NCI-H510A treated with DMSO at 0.1 percent for 48 hours (cell line): ENCODE measurements at places on chromosomes 16 and 17.

DNA sequence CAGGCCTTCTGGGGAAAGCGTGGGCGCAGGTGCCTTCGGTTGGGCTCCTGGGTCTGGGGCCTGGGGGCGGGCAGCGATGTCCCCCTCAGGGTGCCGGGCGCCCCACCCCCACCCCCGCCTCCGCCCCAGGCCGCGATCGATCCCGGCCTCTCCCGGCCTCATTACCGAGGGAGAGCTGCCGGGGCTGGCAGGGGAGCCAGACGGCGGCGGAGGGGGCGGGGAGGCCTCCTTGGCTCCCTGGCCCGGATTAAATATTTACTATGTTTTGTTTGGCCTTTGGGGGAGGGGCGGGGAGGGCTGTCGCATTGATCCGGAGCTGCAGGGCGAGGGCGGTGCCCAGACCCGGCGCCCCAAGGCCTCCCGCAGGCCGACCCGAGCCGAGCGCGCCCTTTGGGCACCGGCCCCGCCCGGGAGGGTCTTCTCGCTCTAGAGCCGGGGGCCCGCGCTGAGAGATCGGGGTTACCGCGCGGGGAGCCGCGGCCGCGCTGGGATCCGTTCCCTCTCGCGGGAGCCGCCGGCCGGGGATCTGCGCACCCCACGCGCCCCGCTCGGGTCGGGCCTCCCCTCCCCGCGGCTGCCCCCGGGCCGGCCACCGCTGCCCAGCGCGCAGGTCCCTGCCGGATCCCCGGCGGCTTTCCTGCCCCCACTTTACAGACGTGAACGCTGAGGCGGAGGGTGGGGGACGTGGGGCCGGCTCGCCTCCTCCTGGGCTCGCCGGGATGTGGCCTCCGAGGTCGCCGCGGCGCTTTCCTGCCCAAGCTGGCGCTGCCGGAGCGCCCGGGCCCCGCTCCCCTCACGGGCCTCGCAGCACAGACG lies 27.0 kb downstream of the RTN4RL1 start:
- DNase-seq: no peak

- DNase-seq: peak; percentile 60
These were observed 45.5 kb downstream of the PRKCA start for GRCh38 chr17:66347661-66348514.

DNA sequence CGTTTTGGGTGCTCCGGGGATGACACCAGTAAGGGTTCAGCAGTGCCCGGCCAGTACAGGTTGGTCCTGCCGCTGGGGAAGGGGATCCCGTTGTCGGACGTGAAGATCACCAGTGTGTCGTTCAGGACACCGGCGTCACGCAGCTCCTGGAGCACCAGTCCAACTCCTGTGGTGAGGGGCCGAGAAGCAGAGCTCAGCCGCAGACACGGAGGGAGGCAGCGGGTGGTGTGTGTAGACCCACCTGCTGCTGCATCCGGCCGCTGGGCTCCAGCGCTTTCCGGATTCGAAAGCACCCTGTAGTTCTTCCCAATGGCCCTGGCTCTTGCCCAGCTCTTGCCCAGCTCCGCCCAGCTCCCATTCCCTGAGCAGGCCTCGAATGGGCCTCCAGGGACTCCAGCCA lies 8.0 kb downstream of the SGSH start:
- DNase-seq: no peak

GRCh38 chr17:64152428-64153125 lies 22.6 kb upstream of the ERN1 start:
- DNase-seq: no peak

- DNase-seq: no peak
These were observed 1.0 kb downstream of the PMM2 start for GRCh38 chr16:8798535-8799157.

DNA sequence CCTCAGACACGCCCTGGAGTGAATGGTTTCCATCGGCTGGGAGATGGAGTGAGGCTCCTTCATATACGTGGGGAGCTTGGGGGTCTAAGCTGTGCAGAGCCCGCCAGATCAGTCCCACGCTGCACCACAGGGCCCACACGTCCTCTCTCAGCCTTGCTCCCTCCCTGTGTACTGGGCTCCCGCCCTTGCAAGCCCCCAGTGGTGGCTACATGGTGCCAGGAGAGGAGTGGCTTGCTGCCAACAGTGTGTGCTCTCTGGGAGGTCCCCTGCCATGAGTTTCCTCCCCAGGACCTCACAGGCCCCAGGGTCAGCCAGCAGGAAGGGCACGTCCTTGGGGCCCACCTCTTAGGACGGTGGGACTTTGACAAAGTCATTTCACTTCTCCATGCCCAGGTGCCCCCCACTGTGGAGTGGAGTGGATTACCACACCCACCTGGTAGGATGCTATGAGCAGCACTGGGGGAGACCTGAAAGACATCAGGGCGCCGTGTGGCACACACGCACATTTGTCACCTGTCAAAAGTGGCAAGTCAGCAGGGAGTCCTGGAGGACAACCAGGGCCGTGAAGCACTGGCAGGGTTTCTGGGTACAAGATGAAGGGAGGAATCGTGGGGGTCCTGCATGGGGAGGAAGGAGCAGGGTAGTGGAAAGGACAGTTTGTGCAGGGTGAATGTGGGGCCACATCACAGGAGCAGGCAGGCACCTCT lies 13.7 kb downstream of the SLC5A10 start:
- DNase-seq: no peak
